ENCODE measurements at places on chromosomes 4 and X.

GRCh38 chr4:16450724-16451123 is 224.5 kb upstream of the TAPT1 start:
- no peak for DNase-seq

DNA sequence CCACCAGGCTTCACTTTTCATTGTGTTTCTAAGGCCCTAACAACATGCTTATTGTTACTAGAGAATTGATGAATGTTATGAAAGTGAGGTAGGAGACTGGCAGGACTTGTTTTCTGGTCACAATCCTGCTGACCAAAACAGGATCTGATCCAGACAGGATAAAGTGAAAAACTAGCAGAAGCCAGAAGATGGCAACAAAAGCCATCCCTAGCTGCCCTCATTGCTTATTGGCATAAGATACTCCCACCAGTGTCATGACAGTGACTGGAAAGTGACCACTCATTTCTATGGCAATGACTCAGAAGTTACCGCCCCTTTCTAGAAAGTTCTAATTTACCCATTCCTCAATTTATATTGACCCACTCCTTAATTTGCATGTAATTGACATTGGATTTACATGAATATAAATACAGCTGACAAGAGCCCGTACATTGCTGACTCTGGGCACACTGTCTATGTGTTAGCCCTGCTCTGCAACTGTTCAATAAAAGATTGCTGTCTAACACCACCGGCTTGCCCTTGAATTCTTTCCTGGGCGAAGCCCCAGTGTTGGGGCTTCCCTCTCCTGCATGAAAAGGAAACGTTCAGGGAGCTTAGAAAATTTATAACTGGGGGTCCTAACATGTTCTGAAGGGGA is 30.0 kb upstream of the FGG start:
- no peak for DNase-seq

GRCh38 chrX:115266300-115266699 is 23.2 kb upstream of the LUZP4 start:
- DNase-seq, result no peak

GRCh38 chr4:148831945-148832344 is 389.7 kb upstream of the NR3C2 start:
- no peak for DNase-seq

GRCh38 chrX:41733939-41734338 is 10.0 kb downstream of the GPR82 start:
- DNase-seq, result no peak

- no peak for DNase-seq
Measured at GRCh38 chrX:22078117-22078516, 46.0 kb downstream of the PHEX start.

Data from NCI-H1417 treated with DMSO at 0.1 percent for 48 hours (cell line).